Osteoblast (primary cell): ENCODE measurements at places on chromosomes 7 and 10. TPM values are rescaled to one million over a fixed set of nuclear protein-coding genes. Genes with fewer than 3 reads are reported as not detected.

GRCh38 chr7:97006816-97007582, 1.6 kb downstream of the DLX6 start:
- peak; percentile 84 for DNase-seq

DNA sequence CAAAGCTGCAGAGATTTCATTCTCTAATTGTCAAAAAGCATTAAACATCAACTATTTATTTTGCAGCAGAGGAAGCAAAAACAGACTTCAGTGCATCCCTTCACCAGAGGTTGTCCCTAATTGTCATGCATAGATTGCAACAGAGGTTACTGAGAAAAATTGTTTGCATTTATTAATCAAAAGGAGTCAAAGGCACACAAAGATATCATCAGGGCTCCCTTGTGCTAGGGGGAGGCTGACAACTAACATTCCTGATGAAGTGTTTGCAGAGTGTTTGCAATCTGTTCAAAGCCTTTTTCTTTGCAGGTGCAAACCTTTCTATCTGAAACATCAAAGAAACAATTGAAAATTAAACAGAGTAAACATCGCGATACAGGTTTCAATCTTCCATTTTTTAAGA, 227.5 kb downstream of the TEX36 start:
- DNase-seq, result no peak

Gene TMEM178B
- 1.1 and 2.1 TPM in 2 replicates for total RNA-seq

DNA sequence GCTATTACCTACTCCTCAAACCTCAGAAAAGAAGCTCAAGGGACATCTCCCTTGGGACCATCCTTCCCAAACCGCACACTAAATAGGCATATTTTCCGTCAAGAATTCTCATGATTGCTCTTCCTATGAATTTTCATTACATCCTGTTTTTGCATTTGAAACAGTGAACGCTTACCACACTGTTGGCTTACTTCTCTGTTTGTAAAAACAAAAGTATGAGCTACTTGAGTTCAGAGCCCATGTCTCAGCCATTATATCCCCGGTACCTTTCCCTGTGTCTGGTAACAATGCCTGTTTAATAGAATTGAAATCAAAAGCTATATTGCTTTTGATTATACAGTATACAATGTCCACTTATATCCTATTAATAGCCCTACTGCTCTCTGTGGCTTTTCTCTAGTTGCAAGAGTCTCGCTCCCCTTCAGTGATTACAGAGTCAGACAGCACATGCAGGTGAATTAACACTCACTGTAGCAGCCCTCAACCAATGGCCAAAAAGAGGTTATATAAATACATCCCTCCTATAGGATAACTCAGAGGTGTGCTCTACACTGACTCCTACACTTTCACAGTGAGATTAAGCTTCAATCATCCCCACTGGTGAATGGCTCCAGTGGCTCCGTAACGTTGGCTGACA, 264.4 kb downstream of the SORCS1 start:
- no peak for DNase-seq

DNA sequence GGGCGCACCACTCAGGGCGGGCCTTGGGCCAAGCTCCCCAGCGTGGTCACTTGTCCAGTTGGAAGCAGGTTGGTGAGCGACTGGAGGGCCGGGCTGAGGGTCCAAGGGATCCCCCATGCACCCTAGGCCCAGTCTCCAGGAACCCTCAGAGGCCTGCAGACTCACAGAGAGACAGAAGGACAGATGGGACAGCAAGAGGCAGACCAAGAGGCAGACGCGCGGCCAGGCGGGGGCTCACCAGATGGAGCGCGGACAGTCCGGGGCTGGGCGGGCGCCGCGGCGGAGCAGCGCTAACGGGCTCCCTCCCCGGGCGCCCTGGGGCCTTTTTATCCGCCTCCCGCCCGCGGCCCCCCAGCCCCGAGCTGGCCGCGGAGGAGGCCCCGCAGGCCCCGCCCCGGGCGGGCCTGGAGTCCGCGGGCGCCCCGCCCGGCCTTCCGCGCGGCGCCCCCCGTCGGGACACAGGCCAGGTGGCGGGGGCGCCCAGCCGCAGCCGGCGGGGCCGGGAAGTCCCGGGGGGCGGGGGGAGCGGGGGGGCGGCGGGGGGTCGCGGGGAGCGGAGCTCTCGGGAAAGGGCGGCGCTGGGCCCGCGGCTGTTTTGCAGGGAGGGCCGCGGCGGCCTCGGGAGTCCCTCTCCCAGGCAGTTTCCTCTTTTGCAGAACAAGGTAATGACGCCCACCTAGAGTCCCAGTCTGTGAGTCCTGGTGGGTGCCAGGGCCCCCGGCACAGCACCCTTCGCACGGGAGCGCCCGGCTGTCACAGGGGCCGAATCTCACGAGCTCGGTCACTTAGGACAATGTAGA, at the start of gene LOXL4:
TSS of gene LOXL4 (minus strand) at position 301 of the 800 bp plus-strand sequence. CDS start 5,175 bp downstream, outside the sequence.
- DNase-seq, result peak; percentile 95

DNA sequence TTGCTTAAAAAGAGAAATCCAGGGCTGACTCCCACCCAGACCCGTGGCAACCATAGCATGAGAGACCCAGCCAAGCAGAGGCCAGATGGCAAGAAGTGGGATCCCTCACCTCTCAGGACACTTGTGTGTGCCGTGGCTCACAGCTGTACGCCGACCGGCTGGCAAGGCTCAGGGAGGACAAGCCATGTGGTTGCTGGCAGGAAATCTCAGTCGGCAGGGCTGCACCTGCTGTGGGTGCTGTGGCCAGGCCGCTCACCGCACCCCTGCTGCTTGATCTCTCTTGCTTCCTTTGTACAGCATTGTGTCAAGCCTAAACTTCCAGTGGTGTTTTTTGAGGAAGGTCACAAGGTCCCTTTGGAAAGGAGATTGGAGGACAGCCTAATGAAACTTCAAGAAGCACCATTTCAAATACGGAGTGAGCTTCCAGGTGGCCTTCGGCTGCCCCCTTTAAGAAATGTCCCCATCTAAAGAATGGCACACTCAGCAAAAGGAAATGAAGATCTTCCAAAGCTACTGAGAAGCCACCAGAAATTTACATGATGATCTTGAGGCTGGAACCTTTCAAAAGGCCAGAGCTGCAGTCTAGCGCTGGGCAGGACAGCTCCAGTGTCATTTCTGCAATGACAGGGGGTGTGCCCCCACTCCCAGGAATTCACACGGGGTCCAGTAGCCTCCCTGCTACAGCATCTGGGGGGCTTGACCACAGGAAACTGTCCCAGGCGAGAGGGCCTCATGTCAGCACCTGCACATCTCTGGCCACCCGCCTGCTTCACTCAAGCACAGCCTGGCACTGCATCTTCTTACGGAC, 409.0 kb upstream of the MGMT start:
- no peak for DNase-seq

DNA sequence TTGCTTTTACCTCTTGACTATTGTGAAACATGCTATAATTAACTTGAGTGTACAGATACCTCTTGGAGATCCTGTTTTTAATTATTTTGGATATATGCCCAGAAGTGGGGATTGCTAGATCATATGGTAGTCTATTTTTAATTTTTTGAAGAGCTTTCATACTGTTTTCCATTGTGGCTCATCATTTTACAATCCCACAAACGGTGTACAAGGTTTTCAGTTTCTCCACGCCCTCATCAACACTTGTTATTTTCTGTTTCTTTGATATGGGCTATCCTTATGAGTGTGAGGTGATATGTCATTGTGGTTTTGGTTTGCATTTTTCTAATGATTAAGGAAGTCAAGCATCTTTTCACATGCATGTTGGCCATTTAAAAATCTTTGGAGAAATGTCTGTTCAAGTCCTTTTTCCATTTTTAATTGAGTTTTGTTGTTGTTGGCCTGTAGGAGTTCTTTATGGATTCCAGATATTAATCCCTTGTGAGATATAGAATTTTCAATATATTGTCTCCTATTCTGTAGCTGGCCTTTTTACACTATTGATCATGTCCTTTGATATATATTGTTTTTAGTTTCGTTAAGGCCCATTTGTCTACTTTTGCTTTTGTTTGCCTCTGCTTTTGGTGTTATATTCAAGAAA, 7.5 kb downstream of the AGK start:
- no peak for DNase-seq

DNA sequence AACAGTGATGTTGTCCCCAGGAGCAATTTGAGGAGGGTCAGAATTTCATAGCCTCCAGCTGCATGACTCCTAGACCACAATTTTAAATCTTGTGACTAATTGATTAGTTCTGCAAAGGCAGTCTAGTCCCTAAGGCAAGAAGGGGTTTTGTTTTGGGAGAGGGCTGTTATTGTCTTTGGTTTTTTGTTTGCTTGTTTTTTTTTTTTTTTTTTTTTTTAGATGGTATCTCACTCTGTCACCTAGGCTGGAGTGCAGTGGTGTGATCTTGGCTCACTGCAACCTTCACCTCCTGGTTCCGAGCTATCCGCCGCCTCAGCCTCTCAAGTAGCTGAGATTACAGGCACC, 117.0 kb downstream of the MARCHF5 start:
- DNase-seq, result no peak

- DNase-seq, result no peak
These were observed 16.7 kb downstream of the PPP1R3C start for GRCh38 chr10:91616137-91616536.

DNA sequence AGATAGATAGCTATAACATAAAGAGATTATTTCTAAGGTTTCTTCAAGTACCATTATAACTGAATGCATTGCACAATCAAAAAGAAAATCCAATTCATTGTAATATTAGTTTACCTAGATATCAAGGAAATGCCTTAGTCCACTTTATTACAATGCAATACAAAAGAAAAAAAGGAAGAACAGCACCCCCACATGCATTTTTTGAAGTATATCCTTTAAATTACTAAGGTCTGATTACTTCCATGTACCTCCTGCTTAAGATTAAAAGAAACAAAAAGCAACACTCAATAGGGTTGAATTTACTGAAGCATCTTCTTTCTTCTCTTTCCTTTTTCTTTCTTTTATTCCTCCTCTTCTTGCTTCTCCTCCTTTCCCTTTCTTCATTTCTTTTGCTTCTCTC, 973.8 kb upstream of the LRRTM3 start:
- DNase-seq, result no peak

GRCh38 chr7:75881436-75882095, 2.7 kb downstream of the RHBDD2 start:
- peak; percentile 32 for DNase-seq

GRCh38 chr7:21611129-21611528, 68.3 kb downstream of the DNAH11 start:
- DNase-seq, result no peak

- no peak for DNase-seq
These were observed 187.0 kb upstream of the SLC26A5 start for GRCh38 chr7:103632972-103633371.

DNA sequence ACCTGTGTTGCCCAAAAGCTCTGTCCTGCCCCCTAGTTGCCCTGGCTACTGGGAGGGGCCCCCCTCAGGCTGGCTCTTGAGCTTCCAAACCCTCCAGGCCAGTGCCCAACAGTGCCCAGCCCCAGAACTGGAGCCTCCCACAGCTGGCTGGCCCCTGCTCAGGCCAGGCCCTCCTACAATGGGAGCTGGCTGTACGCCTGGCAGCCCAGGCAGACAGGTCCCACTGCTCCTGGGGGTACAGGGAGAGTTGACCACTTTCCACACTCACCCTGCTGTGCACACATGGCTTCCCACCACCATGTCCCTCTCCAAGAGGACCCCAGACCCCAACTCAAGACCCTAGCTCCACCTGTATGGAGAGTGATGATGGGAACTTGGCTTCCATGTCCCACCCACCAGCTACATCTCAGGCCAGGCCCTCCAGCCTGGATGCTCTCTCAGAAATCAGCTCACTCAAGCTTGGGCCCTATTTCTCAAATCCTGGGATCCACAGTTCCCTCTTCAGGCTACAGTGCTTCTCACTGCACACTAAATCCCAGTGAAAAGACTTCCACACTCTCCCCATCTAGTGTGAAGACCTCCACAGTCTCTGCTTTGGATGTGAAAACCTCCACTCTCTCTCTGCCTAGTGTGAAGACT, 92.6 kb downstream of the OAT start:
- DNase-seq, result peak; percentile 76

GRCh38 chr10:95403700-95404461, 113.1 kb upstream of the PDLIM1 start:
- DNase-seq, result no peak

Gene PLPP4
- 8.0 and 16.5 TPM in 2 replicates for total RNA-seq

DNA sequence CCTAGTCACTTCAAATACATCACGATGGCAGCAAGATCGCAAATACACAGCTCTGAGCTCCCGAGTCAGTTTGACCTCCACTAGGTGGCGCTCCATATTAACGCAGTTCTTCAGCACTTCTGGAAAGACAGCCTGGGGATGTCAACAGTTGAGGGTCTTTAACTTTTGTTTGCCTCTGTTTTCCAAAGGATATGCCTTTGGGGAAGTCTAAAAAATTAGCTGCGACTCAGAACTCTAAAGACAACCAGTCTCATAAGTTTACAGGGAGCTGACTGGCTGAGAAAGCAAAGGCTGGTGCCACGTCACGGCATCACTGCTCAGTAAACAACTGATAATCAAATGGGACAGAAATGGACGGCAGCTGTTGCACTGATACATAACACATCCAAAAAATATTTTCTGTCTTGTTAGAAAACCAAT, 458.8 kb downstream of the SORCS1 start:
- DNase-seq, result no peak

Gene UCN3
- not detected in 2 replicates for total RNA-seq

DNA sequence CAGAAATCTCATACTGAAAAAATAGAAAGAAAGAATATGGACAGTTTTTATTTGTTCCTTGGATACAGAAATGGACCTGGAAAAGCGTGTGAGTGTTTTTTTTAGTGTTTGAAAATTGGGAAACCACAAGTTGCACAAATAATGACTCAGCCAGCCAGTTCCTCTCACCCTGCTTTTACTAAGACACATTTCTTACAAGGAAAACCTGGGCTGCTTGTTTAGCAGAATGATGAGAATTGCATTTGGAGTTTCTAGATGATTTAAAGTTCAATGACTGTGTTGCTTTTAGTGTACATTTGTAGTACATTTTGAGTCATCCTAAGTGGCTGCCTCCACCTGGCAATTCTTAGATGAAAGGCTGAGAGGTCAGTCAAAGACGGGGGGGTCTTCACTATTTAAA, 218.7 kb downstream of the ABCA13 start:
- peak; percentile 31 for DNase-seq

- no peak for DNase-seq
These were observed 44.2 kb upstream of the FRMD4A start for GRCh38 chr10:14374745-14375445.

Gene OR6B1
- not detected in 2 replicates for total RNA-seq

GRCh38 chr7:26084418-26084817, 67.6 kb upstream of the NFE2L3 start:
- DNase-seq, result no peak

DNA sequence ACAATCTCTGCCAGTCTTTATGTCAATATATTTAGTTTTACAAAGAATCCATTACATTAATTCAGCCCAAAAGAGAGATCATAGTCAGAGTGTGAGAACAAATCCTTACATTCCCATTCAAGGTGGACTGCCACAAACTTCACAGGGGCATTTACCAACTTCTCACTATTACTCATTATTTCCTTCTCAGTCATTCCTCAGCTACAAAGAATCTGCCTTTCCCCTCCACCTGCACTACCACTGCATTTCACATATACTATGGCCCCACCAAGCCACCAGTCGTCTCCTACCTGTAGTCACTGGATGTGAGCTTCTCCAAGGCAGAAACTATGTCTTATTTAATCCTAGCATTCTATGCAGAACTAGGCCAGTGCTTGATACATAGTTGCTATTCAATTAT, 94.3 kb downstream of the USP6NL start:
- no peak for DNase-seq

Gene TUBB8
- total RNA-seq, result not detected in 2 replicates

GRCh38 chr7:147670759-147671158, 919.8 kb upstream of the C7orf33 start:
- no peak for DNase-seq
